T-helper 22 cell (primary cell): ENCODE measurements at places on chromosomes 3 and 15.

- DNase-seq, result no peak
These were observed 348.3 kb downstream of the MFSD1 start for GRCh38 chr3:159150180-159150579.

- DNase-seq, result no peak
These were observed 728 bp downstream of the EIF2B5 start for GRCh38 chr3:184135911-184136260.

- no peak for DNase-seq
These were observed 42.9 kb downstream of the DCUN1D1 start for GRCh38 chr3:182937293-182938051.

DNA sequence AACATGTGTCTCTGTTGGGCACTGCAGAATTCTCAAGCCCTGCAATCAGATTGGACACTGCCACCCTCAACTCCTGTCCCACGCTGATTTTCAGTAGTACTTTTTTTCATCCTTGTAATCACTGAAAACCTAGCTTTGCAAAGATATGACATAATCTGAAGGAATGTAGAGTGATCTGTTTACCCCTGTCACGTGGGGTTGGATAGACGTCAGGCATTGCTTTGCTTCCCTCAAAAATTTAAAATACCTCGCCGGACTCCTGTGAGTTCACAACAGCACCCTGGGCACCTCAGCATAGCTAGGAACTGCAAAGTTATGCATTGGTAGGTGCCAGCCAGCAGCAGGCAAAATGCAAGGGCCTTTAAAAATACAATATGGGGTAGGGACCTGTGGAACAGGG is 71.1 kb upstream of the OXTR start:
- DNase-seq, result no peak

- DNase-seq, result no peak
These were observed 127.7 kb downstream of the MTHFS start for GRCh38 chr15:79769069-79769481.

GRCh38 chr3:135736740-135737139 is 228.8 kb upstream of the PPP2R3A start:
- no peak for DNase-seq

DNA sequence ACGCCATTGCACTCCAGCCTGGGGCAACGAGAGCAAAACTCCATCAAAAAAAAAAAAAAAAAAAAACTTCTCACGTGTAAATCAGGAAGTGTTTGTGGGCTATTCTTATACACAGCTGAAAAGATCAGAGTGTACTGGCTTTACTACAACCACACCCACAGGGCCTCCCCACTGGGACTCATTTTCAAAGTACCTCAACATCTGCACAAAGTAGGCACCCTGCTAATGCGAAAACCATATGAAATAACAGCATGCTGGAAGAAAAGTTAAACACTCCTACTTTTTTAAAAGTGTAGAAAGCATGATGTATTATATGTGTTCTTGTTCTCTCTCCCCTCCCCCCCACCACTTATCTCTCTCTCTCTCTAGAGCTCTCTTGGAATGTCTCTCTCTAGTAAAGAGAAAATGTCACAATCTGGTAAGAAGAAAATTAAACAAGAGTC is 11.1 kb downstream of the UACA start:
- DNase-seq, result no peak

DNA sequence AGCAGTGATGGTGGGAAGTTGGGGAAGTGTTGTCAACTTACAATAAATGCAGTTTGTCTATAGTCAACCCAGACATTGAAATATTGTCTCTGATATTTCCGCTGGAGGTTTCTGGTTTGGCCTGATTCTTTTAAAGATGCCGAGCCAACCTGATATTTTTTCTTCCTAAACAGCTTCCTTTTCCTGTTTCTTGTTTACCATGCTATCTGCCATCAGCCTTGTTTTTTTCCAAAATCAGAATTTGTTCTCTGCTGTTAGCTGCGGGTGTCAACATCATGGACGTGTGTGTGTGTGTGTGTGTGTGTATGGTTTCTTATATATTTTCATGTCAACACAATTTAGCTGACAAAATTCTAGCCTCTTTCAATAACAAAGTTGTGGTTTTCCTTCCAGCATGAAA is 41.2 kb upstream of the XCR1 start:
- no peak for DNase-seq

DNA sequence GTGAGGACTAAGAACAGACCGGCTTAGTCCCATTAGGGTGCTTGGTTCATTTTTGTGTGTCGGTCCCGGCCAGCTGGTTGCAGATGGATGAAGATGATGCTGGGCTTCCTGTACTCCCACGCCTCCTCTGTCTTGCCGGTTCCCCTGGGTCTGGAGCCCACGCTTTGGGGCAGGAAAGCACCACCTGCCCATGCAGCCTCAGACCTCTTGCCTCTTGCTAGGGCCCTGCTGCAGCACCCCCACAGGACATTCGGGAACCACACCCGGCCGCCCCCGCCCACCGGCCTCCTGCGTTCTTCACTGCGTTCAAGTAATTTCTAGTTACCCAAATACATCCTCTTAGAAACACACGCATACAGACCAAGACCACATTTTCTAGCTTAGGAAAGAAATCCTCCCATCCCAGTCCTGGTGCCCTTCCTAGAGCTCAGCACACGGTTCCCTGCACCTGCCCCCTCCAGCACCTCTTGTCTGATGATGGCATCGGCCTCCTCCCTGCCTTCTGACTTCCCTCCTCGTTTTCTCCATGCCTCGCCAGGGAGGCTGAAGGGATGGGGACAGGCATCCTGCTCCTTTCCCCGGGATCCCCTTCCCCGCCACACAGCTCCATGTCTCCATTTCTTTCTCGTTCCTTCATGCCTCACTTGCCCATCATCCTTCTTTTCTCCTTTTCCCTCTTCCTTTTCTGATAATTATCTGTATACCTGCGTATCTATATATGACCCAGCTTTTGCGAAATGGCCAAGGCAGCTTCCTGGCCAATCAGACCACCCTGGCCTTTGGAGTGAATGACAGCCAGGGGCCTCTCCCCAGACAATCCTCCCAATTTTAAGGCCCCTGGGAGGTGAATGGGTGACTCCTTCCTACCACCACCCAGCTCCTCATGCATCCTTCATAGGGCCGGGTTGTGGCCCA is 30.9 kb downstream of the FAM3D start:
- DNase-seq, result no peak

GRCh38 chr3:39000008-39000450 is 51.7 kb downstream of the SCN11A start:
- DNase-seq, result no peak

- DNase-seq, result no peak
These were observed 59.9 kb downstream of the SEC22A start for GRCh38 chr3:123261666-123262065.
